ENCODE measurements at places on chromosomes 2 and 18.

DNA sequence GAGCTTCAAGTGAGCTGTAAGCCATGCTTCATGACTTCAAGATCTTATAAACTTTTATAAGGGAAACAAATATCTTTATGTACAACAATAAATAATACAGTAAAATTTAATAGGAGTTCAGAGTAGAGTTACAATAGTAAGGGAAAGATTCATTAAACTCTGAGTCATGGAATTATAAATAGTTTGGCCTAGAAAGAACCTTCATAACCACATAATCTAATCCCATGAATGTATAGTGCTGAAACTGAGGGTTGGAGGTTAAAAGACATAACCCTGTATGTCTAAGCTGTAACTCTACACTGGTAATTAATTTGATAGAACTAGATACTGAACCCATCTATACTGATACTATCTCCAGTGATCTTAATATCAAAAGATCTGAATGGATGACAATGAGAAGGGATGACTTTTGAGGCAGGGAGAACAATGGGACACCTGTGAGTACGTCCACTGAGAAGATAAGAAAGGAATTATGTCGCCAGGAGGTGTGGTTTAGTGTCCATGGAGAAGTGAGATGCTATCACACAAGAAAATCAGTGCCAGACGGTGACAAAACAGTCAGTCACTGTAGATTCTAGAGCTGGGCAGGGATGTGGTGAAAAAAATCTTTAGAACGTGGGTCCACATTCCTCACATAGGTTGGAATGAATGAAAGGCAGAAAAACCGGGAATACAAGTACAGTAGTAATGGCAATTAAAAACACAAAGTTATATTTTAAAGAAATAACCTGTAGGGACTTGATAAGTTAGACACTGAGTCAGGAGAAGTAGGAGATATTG, 1.1 kb downstream of the IL1F10 start:
- DNase-seq = no peak

- no peak for DNase-seq
Observed at GRCh38 chr2:71596011-71596410, 142.7 kb downstream of the DYSF start.

- no peak for DNase-seq
Observed at GRCh38 chr2:45915523-45915922, 264.0 kb downstream of the PRKCE start.

- no peak for DNase-seq
Observed at GRCh38 chr2:20599861-20600461, 50.9 kb downstream of the HS1BP3 start.

DNA sequence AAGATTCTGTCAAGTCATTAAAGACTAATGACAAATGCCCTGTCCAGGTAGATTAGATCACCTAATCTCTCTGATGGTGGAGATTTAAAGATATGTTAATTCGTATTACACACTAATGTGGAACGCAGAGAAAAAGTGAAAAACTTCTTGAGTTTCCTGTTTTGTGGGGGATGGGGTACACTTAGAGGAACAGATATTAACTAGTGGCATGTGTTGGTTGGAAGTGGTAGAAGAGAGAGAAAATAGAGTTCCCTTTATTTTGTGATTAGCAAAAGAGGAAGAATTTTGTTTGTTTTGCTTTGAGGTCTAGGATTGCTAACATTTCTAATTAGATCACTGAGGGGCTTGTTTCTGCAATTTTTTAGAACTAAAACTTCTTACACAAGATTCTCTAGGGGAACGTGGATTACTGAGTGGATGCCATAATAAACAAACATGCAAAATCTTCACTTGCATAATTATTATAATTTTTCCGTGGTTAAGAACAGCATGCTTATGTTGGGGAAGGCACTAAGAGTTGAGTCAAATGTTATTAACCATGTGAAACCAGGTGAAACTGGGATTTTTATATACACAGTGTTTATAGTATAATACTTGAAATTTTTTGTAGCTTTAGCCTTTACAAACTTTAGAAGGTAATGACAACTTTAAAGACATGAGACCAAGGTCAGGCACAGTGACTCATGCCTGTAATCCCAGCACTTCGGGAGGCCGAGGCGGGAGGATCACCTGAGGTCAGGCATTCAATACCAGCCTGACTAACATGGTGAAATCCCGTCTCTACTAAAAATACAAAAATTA, 97.4 kb upstream of the STK17B start:
- no peak for DNase-seq

- no peak for DNase-seq
Observed at GRCh38 chr2:219123356-219124135, 37.1 kb downstream of the NHEJ1 start.

DNA sequence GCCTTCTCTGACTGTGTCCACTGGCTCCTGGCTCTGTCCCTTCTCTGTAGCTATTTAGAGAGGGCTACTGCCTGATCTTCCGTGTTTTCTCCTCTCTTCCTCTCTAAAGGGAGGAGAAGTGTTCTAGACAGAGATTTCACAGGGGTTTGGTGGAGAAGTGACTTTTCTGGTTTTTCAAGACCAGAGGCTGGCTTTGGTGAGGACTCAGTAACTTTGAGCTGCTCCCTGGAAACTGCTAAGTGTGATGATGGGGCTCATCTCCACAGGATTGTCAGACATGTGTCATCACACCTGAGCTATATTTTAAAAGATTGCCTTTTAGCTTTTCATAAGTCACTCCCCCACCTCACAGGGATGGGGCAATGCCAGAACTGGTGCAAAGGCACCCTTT, 6.2 kb downstream of the MAL start:
- no peak for DNase-seq

DNA sequence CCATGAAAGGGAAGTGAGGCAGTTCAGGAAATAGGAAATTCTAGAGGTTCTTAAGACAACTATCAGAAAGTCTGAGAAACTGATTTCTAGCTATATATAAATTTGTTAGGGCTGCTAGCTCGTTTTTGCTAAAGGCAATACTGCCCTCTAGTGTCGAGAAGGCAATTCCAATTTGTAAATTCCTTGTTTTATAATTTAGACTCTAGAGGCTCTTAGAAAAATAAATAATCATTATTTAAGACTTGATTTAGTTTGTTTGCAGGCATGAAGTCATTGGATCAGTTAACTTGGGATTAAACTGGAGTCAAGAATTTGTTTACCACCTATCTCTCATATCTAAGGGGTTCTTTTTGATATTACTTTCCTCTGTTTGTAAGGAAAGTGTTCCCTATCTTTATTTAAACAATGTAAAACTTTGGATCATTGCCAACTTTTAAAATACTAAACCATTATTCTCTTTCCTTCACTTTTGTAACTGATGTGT, 66.2 kb downstream of the ACVR2A start:
- peak; percentile 72 for DNase-seq

GRCh38 chr2:182379241-182379640, 47.6 kb downstream of the PDE1A start:
- DNase-seq = peak; percentile 75

GRCh38 chr2:172962824-172963223, 112.8 kb upstream of the MAP3K20 start:
- DNase-seq = no peak

DNA sequence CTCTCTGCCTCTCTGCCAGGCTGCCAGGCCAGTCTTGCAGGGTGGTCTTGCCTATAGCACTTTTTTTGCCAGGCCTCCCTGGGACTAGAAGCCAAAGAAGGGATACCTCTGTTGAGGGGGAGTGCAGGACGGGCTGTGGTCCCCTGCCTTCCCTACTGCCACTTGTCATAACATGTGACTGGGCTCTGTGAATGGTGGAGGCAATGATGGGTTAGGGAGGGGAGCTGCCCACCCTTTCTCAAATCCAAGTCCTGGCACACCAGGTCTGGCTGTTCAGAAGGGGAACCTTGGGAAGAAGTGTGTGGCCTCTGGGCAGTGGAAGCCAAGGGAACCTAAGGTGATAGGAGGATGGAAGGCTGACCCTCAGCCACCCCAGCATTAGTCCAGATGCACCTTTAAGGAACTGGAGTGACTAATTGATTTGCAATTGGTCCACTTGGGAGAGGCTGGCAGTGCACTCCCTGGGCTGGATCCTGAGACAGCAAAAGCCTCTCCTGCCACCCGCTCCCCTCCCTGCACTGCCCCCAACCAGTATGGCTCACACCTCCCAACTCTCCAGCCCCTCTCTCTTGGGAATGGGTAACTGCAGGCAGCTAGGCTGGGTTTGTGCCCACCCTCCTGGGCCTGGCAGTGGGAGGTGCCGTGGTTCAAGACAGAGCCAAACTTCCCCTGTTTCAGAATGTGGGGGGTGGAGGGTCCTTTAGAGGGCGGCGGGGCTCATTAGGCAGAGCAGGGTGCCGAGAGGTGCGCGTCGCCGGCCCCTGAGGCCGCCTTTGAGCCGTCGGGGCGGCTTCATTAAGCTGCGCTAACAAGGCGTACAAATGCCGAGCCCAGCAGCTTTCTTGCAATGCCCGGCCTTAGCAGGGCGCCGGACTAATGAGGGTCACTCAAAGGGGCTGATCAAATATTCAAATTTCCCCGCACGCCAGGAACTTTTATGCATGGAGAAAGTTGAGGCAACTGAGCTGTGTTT, 4.5 kb upstream of the SIX3 start:
- DNase-seq = no peak

- DNase-seq = no peak
Observed at GRCh38 chr2:224944707-224945547, 97.3 kb downstream of the DOCK10 start.

DNA sequence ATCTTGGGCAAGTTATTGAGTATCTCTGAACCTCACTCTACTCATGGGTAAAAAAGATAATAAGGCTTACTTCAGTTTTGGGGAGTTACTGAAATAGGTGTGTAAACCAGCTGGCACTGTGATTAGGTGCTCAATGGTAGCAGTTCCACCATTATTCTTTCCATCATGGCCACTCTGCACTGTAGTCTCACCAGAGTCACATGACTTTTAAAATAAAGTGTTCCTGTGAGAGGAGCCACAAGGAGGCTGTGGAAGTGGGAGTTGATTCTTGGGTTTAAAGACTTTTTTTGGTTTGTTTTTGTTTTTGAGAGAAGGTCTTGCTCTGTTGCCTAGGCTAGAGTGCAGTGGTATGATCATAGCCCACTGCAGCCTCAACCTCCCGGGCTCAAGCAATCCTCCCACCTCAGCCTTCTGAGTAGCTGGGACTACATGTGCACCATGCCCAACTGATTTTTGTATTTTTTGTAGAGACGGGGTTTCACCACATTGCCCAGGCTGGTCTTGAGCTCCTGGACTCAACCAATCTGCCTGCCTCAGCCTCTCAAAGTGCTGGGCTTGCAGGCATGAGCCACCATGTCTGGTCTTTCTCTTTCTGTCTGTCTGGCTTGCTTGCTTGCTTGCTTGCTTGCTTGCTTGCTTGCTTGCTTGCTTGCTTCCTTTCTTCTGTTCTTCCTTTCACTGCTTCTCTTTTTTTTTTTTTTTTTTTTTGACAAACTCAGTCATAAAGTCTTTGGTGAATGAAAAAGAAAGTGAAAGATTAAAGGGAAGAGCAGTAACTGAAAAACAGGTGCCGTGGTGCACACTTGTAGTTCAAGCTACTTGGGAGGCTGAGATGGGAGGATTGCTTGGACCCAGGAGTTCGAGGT, 21.2 kb upstream of the ACVR1 start:
- DNase-seq = no peak

GRCh38 chr2:67583185-67583584, 186.1 kb downstream of the ETAA1 start:
- no peak for DNase-seq

Measured in hindlimb muscle (tissue), 1 donor.